Renal pelvis (tissue), 12 donors: ENCODE measurements at places on chromosomes 5 and 9. TPM values are rescaled to one million over a fixed set of nuclear protein-coding genes. Genes with fewer than 3 reads are reported as not detected.
A peak's percentile ranks its signal among the peaks of the same experiment; 100 is the strongest.

C1QTNF3 gene
- polyA plus RNA-seq: 56.7 TPM

RANBP3L gene
- polyA plus RNA-seq: 5.5 TPM

MSX2 gene
- polyA plus RNA-seq: 0.49 TPM

INPP5E gene
- 17.7 TPM for polyA plus RNA-seq

FBP2 gene
- polyA plus RNA-seq: 0.16 TPM

CDH10 gene
- 7.6 TPM for polyA plus RNA-seq

DNA sequence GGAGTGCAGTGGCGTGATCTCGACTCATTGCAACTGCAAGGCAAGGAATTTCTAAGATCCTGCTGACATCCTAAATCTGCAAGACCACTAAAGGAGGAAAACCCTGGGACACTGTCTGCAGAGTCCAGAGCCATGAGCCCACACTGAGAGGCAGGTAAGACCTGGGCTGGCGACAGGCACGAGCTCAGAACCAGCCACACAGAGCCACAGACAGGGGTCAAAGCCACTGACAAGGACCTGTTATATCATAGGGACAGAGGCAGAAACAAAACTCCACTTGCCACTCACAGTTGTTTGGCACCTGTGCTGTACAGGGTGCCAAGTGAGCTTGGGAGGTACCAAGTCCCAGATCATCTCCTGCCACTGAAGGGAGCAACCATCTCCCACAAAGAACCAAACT, 34.2 kb downstream of the IPPK start:
- no peak for DNase-seq

- no peak for DNase-seq
Measured at GRCh38 chr5:16852251-16853005, 83.7 kb downstream of the MYO10 start.

GRCh38 chr9:136670576-136671253, 8.0 kb downstream of the EGFL7 start:
- DNase-seq: no peak

GRCh38 chr9:110837401-110838005, 168.9 kb downstream of the MUSK start:
- DNase-seq: no peak

DNA sequence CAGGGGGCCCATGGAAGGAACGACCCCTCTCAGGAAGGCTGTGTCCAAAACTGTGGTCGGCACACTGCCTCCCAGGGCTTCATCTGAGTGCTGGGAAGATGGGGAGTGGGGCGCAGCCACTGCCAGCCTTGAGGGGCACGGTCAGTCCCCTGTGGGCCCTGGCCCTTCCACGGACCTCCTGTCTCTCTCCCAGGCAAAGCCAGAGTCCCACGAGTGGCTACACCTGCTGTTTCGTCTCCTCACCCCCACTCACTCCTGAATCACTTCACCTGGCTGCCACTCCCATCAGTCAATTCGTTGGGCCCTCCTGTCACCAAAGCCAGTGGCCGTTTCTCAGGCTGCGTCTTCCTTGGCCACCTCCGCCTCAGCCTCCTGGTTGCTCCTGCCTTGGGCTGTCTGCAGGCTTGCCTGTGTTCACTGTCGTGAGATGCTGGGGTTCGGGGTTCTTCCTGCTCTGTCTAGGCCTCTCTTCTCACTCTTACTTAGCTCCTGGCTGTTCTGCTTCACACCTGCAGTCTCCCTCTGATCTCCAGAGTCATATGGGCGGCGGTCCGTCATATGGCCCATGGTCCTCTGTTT, 58.8 kb upstream of the RNF130 start:
- DNase-seq: no peak

DNA sequence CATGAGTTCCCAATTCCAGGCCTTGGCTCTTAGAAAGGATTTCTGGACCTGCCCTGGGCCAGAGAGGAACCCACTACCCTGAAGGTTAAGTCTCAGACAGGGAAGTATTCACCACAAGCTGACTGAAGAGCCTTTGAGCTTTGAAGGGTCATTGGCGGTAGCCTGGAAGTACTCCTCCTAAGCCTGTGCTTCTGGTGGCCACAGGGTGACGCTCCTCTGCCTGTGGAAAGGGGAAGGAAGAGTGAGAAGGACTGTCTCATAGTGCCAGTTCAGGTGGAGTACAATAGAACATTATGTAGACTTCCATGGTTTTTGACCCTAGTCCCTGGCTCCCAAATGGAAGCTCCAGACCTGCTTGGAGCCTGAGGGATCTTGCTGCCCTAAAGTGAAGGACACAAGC, 1233.2 kb upstream of the CDH6 start:
- no peak for DNase-seq

GRCh38 chr9:4762886-4763541, 22.0 kb upstream of the AK3 start:
- peak; percentile 38 for DNase-seq

- DNase-seq: no peak
Measured at GRCh38 chr9:134948149-134948548, 30.4 kb upstream of the FCN1 start.

DNA sequence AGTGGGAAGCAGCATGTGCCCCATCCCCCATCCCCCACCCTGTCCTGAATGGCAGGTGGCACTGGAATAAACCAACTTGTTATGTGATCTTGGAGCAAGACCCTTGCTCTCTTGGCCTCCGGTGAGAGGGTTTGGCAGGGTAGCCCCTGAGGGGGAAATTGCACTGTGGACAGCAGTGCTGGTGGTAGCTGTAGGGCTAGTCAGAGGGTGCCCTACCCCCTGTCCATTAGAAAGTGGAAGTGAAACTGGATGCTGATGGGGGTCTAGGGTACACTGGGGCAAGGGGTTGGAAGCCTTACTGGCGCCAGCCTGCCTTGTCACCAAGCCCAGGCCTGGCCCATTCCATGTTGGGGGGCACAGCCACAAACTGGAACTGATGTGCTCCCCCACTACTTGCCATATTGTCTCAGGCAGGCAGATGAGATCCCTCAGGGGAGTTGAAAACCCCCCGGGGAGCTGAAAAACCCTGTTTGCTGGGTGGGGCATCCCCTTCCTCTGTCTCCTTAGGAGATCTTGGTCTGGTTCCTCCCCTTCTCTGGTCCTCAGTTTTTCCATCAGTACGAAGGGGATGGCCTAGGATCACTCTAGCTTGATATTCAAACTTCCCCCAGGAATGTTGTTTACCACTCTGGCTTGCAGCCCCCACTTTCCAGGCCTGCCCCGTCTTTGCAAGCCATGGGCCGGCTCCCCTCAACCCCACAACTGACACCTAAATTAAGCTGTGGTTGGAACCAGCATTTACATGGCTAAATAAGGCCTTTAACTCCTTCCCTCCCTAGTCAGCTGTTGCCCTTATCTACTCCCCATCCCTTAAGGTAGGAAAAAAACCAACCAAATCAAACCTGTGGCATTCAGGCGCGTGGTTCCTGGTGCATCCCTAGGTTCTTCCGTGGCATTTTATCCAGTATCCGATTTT, 14.4 kb upstream of the SYNPO start:
- no peak for DNase-seq

DNA sequence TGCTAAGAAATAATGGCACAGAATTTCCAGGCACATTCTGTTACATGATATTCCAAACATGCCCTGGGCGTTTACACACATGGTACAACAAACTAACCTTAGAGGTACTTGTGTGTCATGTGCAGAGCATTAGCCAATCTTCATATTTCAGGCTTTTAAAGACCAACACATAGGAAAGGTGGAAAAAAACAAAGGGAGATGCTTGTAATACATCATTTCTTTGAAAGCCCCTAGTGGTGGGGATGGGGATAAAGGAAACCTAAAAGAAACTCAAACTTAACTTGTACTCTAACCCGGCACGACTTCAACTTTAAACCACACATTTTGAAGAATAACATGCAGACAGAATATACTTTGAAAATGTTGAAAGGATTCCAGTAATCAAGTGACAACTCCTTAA, 133.6 kb downstream of the PTPRD start:
- no peak for DNase-seq

DNA sequence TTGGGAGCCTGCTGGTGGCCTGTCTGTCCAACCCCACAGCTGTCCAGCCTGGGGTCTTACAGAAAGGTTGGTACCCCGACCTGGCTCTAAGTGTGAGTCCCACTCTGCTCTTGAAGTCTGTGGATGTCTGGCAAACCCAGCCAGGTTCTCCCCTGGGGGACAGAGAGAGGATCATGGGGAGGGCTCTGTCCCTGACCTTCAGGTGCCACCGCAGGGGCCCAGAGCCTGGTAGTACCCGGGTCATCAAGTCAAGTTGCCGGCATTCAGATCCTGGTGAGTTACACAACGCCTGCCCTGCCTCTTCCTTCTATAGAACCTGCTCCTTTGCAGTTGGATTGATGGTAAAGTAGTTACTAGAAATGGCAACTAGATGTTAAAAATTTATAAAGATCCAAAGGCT, 66.7 kb downstream of the ADAMTS2 start:
- no peak for DNase-seq

DNA sequence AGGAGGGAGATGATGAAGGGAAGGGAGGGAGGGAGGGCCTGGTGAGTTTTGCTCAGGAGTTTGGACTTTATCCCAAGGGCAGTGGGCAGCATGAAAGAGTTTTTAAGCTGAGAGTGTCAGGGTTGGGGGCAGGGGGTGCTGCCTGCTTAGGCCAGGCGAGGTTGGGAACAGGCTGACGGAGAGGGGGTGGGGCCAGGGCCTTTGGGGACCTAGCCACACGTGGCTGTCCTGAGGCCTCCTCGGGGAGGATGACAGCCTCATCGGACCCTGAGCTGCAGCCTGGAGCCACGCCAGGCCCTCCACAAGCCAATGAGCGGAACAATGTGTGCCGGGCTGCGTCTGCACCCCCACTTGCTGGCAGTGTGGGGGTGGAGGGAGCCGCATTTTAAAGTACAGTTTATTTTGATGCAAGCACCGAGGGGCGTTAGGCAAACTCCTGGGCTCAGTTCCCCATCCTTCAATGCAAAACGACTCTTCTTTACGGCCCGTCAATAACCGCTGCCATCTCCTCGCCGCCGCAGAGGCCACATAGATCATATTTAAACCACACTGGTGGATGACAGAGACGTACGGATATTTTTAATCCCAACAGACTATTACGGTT, 5.3 kb upstream of the RXRA start:
- no peak for DNase-seq

DNA sequence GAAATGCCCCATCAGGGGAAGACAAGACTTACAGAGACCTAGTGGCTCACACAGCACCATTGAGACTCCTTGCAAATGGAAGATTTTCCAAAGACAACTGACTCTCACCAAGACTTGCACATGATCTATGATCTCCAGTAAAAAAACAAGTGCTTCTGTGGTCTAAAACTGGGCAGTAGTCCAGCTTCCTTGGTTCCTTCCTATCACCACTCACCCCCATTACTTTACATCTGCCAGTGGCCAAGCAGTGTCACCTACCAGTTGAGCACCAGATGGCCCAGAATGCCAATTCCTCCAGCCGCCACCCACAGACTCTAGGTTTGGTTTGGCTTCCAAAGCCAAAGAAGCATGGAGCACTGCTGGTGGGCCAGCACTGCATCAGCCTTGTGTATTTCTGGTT, 47.7 kb downstream of the SH3TC2 start:
- DNase-seq: no peak

DNA sequence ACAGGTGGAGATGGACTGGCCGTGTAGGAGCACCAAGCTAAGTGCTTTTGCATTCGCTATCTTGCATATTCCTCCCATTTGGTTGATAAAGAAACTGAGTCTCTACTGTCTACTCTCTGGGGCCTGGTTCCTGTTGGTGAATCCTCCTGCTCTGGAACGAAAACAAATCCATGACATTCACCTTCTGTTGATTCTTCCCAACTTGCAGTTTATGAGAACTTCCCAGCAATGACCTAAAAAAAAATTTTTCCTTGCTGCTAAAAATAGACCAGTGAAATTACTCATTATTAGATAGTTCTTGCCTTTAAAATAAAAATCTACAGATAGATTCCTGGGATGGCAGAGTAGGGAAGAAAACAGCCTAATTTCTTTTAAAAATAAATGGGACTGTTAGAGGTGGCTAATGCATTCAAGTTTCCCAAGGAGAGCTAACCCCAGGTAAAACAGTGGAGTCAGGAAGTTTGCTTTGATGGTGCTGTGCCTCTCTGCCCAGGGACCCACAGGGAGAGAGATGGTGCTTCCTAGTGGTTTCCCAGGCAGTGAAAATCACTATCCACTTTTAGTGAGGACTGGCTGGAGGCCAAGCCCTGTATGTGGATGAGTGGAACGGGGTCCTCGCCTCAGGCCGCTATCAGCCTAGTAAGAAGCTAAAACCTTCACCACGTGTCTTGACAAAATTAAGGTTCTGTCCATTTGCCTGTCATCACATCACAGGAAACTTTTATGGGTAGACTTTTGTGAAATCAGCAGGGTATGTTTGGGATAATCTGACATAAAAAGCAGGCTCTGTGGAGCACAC, 68.4 kb upstream of the NR3C1 start:
- DNase-seq: no peak

GRCh38 chr5:132009706-132010405, 1.6 kb downstream of the ACSL6 start:
- DNase-seq: no peak
